Pulmonary artery endothelial cell (primary cell): ENCODE measurements at places on chromosomes 12 and 14. TPM values are rescaled to one million over a fixed set of nuclear protein-coding genes. Genes with fewer than 3 reads are reported as not detected.

The MYH6 gene
- total RNA-seq = not detected in 2 replicates

The SYNJ2BP gene
- total RNA-seq = 18.8 and 23.4 TPM in 2 replicates

The IKZF4 gene
- 0.46 and 0.86 TPM in 2 replicates for total RNA-seq

The VASH1 gene
- 94.6 and 104 TPM in 2 replicates for total RNA-seq

The KRT84 gene
- total RNA-seq = not detected in 2 replicates

DNA sequence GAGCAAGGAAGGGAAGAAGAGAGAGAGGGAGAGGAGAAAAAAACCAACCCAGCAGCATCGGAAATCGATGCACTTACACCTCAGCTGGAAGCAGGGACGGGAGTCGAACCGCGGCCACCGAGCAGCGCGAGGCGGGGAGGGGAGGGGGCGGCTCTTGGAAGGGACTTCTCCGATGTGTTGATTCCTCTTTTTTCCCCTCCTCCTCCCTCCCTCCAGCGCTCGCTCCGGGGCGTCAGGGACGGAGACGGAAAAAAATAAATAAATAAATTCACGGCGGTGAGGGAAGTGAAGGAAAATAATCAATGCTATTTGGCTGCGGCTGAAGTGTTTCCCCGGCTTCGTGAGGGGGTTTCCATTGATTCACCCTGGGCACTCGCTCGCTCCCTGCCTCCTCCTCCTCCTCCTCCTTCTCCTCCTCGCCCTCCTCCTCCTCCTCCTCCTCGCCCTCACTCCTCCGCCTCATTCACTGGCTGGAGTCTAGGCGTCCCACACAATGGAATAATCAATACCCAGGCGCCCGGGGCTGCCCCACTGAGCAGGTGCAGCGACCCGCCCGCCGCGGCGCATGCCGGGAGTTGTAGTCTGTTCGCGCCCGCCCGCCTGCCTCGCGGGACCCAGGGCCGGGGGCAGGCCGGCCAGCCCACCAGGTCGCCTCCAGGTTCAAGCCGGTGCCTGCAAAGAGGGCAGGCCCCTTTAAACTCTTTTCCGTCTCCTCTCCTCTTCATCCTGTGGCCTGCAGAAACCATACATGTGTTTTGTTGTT is at the start of gene ZFHX2:
TSS of gene ZFHX2 (minus strand) at position 500 of the 763 bp plus-strand sequence. CDS start 16,440 bp downstream, outside the sequence.
- DNase-seq = peak; percentile 30

GRCh38 chr12:118326991-118327390 is 45.7 kb downstream of the TAOK3 start:
- DNase-seq = no peak

- DNase-seq = peak; percentile 30
Measured at GRCh38 chr12:117212563-117213190, 22.4 kb upstream of the FBXO21 start.

- no peak for DNase-seq
Measured at GRCh38 chr12:15688838-15689625, 100.2 kb downstream of the EPS8 start.

GRCh38 chr12:1474041-1474573 is 120.3 kb downstream of the FBXL14 start:
- DNase-seq = peak; percentile 68
